ENCODE measurements at places on chromosomes 3 and 15.

DNA sequence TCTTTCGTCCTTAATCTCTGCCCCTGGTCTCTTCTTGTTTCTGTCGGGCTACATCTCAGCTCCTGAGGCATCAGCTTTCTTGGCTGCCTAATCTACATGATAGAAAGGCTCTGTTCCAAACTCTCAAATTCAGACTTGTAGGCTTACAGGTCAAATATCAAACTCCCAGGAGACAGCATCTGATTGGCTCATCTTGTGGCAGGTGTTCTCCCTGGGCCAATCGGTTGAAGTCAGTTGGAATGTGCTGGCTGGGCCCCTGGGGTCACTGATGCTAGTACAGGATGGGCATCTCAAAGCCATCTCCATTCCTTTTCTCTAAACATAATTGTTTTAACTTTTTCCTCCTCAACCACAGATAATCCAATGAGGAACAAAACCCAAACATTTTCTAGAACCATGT lies 198.7 kb downstream of the CNTN3 start:
- DNase-seq: no peak

- no peak for DNase-seq
Observed at GRCh38 chr15:99264125-99264524, 12.8 kb downstream of the LRRC28 start.

DNA sequence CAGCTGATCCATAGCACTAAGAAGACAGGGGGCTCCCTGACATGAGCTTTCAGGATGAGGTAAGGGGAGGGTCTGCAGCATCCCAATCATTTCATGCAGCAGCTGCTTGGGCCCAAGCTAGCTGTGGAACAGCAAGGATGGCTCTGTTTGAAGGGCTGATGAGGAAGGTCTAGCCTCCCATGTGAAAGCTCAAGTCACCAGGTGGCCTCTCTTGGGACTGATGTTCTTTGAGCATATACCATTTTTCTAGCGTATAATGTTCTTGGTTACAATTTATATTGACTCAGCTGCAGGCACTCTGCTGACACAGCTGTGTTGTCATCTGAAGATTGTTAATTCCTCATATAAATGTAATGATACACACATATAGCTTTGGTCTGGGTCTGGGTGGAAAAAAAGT lies 87.0 kb downstream of the CD200R1L start:
- no peak for DNase-seq

GRCh38 chr3:115239717-115240116 lies 92.6 kb upstream of the ZBTB20 start:
- DNase-seq: peak; percentile 6

GRCh38 chr3:72255191-72255590 lies 470.2 kb upstream of the PROK2 start:
- DNase-seq: no peak

DNA sequence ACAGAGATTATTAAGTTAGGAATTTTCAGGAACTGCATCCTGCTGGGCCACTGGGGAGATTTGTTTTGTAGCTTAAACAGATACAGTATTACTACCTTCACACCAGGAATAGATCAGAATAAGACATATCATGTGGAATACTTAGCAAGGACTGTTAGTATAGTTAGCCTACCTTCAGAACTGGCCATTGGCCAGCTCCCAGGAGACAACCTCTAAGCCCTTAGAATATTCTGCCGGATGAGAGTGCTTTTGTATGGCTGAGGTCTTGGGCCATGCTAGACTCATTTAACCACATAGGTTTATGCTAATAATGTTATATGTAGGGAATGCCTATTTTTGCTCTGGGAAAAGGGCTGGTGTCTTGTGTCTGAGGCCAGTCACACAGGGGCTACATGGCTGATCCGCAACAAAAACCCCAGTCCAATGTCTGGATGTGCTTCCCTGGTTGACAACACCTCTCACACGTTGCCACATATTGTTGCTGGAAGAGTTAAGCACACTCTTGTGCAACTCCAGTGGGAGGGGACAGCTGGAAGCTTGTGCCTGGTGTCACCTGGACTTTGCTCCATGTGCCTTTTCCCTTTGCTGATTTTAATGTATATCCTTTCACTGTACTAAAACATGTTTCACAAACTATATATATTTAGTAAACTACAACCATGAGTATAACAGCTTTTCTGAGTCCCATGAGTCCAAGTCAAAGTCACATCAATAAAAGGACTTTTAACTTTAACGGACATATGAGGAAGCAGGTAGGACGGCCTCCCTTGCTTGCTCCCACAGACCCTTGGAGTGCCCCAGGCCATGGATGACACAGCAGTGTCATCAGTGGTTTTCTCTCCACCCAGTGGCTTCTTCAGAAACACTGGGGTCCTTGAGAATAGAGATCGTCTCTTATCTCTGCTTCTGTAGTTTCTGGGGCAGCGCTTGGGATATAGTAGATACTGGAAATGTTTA lies 118.0 kb upstream of the C3orf80 start:
- no peak for DNase-seq

DNA sequence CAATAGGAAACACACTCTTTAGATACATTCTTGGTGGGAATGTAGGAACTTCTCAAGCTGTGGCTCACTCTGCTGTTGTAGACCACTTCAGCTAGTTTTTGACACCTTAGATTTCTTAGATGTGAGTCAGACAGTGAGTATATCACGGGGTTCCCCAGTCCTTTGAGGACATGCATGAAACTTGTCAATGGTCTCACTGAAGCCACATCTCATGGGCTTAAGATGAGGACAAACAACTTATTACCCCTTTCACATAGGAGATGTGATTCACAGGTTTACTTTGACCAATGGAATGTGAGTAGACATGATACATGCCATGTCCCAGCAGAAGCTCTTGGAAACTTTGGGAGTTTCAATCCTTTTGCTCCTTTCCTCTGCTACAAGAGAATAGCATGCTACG lies 325.5 kb downstream of the CHST2 start:
- DNase-seq: no peak

GRCh38 chr15:29596266-29596665 lies 226.0 kb downstream of the TJP1 start:
- no peak for DNase-seq

DNA sequence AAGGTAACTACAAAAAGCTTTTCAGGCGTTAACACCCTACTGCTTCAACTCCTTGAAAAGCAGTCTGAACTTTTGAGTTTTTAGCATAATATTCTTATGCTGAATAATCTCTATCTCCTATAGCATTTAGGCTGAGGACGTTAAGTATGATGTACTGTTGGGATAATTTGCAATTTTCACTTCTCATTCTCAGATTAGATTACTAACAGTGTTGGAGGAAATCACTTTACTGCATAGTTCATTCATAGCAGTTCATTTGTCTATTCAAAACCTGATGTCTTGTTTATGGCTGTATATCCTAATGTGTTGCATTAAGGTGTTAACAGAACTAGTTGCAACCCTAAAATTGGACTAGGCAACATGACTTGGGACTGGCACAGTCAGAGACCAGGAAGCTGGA lies 983.1 kb downstream of the FHIT start:
- no peak for DNase-seq

DNA sequence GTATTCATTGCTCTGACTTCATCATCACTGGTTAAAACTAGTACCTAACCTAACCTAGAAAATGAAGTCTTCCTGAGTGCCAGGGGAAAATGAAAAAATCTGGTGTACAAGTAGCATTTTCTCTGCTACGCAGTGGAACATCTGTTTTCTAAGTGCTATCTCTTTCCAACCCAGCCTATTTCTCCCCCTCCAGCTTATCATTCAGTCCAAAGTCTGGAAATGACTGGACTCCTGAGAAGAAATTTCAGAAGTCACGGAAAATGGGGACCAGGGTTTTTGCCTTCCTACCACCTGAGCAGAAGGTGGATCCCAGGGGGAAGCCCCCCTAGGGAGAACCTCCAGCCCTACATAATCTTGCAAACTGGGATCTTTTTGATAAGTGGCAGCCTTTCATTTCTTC lies 9.6 kb upstream of the GLCE start:
- no peak for DNase-seq

DNA sequence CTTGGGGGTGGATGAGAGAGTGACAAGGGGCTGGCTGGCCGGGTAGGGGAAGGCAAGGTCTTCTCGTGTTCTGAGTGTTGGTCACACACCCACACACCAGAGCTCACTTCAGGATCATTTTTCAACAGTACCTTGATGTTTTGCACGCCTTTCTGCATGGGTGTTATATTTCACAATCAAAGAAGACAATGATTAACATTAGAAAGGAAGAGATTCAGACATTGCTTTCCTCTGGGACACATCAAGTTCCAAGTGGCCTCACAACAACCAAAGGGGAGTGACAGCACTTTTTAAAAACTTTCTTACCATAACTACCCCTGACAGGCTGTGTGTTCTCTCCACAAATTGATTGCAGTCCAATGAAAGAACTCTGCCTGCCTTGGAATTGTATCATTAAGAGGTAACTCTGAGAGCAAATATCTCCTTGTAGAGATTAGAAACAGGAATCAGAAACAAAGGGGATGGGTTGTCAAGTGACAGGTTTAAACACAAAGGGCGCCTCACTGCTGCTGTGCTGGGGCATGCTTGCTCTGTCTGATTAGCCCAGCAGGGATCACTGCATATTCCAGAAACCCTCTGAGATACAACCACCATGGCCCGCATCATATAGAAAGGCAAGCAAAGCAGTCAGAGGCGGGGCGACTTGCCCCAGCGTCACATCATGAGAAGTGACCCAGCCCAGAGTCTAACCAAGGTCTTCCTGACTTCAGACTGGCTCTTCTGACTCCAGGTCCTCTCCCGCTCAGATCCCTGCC lies 230.8 kb downstream of the FEZF2 start:
- DNase-seq: no peak

DNA sequence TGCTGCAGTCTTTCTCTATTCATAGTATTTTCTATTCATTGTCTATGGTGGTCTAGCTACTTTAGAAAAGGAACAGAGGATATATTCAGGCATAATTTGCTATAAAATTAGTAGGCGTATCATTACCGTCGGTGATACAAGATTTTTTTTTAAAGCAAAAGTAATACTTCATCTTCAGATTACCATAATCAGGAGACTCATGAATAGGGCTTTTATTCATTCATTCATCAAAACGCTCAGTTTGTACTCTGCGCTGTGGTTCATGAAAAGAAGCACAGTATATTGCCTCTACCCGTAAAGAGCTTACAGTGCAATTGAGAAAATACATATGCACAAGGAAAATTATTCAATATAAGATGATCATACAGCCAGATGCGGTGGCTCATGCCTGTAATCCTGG lies 136.7 kb upstream of the CHRM5 start:
- DNase-seq: no peak

DNA sequence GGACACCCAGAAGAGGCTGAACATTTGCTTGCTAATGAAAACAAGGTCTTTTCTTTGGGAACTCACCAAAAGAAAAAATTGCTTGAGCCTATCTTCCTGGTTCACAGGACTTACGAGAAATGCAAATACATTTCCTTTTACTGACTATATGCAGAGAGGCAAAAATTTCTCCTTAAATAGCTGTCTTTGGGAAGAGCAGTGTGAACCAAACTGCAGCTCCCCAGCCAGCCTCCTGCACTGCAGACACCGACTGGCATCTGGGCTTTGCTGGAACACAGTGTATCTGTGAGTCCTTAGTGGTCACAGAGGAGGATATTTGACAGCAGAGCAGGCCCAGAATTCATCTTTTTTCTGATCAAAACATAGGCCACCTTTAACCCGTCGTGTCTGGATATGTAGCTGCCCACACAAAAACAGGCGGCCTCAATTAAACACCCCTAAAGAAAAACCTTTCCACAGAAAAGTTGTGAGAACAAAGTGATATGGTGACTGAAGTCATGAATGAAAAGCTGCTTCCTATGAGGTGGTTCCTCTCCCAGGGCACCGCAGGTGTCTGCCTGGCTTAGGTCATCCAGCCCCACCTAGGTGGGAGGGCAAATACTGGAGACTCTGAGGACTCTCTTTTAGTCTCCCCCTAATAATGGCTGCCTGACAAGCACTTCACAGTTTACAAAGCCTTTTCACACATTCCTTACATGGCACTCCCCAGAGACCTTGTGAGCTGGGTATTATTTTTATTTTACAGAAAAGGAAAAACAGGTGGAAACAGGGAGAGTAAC lies 46.1 kb upstream of the TMEM158 start:
- no peak for DNase-seq

- DNase-seq: no peak
Observed at GRCh38 chr3:186321746-186322145, 40.3 kb downstream of the DGKG start.

DNA sequence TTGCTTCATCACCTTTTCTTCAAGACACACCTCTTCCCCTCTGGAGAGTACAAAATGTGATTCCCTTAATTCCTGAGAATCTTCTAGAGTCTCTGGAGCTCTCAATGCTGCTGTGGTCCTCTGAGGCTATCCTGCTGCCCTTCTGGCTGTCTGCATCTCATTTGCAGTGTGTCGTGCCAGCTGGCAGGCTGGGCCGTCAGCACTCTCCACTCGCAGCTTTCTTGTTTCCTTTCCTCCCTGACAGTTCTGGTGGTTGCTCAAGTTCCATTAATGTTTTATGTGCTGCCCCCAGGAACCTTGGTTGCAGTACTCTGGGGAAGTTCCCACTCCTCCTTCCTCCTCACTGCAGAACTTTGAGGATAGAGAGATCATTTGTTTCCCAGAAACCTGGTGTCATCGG lies 210.8 kb upstream of the ROPN1 start:
- DNase-seq: peak; percentile 7

DNA sequence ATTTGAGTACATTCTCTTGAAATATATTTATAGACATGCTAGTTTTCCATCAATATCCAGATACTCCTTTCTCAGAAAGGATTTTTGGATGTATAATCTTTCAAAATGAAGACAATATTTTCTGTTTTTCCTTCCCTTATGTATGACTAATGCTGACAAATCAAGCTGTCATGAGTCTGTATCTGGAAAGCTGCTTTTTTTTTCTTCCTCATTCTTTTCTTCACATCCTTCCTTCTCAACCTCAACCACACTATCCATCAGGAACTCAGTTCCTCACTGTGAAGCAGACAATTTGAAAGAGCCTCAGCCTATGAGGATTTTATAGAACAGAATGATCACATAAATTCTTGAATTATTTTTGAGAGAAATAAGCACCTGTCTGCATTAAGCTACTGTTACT lies 335.9 kb upstream of the EPHA6 start:
- DNase-seq: no peak

- DNase-seq: peak; percentile 68
Observed at GRCh38 chr3:50194128-50194902, 2.9 kb downstream of the GNAT1 start.

Measured in hippocampal formation (tissue), 2 donors.